ENCODE measurements at places on chromosomes 1 and 21.

DNA sequence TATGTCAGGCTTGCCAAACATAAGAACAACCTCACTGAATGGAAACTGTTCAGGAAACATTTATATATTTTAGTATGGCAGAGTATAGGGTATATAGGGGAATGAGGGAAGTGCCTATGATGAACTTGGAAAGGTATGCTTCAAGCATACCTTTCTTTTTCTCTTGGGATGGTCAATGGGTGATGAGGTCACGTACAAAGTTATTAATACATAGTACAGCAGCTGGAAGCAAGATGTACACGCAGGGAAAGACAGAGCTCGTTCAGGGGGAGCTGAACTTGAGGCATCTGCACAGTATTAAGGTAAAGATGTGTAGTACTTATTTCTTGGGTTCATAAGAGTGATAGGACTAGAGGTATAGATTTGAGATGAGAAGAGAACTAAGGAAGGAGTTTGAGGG is 61.5 kb downstream of the ABCD3 start:
- no peak for DNase-seq

DNA sequence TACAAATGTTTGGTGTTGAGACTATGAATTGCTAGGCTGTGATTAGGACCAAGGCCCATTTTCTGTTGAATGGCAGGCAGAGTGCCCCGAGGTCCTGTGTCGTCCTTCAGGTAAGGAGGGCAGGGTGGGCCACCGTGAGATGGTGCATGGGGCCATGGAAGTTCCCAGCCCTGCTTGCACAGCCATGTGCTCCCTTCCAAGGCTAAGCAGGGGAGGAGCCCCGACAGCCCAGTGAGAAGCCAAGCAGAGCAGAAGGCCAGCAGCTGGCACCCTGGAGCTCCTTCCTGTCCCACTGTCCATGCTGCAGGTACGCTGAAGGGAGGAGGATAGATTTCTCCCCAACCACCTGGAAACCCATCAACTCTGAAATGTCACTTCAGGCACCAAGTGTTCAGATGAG is 8.2 kb upstream of the NUAK2 start:
- no peak for DNase-seq

DNA sequence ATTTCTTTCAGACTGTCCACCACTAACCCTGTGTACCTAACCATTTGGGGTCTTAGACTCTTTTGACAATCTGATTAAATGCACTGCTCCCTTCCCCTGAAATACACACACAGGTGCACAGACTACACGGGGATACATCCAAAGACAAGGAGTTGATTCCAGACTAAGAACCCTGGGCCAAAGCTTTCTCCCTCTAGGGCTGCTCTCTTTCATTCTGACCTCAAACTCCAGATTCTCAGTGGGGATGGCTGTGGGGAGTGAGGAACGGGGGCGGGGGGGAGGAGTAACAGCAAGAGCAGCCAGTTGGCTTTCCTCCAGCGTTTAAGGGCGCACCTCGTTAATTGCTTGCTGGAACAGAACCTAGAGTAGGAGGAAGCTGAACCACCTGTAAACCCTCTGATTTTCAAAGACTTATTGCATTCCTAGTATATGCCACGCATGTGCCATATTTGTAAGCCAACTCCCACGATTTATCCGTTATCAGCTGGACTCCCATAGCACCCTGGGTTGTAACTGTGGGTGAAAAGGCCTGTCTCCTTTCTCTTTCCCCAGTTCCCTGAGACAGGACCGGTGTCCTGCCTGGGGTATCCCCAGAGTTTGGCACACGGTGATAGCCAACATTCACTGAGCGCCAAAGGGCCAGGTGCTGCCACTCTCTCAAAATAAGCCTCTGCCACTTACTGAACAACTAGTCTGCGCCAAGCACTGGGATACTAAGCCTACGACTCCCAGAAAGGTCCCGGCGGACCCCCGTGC is 920 bp downstream of the MTHFR start:
- no peak for DNase-seq

- DNase-seq = no peak
These were observed 7.6 kb upstream of the C1orf21 start for GRCh38 chr1:184379111-184379752.

DNA sequence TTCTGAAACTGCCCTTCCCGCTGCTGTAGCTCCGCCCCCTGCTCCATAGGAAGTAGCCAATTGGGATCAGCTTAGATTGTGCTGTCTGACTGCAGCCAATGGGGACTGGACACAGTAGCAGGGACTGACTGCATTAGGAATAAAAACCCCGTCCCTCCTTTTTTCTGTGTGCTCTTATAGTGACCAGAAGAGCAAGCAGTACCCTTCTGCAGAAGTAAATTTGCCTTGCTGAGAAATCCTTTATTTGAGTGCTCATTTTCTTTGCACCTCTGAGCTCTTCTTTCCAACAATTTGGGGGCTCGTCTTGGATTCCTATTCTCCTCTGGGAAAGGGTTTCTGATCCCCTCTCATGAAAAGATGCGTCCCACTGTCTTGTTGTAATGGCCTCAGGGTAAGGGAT is 16.2 kb downstream of the OR2L13 start:
- DNase-seq = no peak

- no peak for DNase-seq
These were observed 49.4 kb downstream of the HSD3B1 start for GRCh38 chr1:119556423-119556822.

- no peak for DNase-seq
These were observed 2.9 kb upstream of the TFF3 start for GRCh38 chr21:42317826-42318746.

- DNase-seq = no peak
These were observed 105.2 kb downstream of the ACBD6 start for GRCh38 chr1:180397175-180397574.

GRCh38 chr1:112904071-112904830 is 51.7 kb downstream of the SLC16A1 start:
- DNase-seq = no peak

- no peak for DNase-seq
These were observed 14.1 kb downstream of the HENMT1 start for GRCh38 chr1:108646648-108647269.

DNA sequence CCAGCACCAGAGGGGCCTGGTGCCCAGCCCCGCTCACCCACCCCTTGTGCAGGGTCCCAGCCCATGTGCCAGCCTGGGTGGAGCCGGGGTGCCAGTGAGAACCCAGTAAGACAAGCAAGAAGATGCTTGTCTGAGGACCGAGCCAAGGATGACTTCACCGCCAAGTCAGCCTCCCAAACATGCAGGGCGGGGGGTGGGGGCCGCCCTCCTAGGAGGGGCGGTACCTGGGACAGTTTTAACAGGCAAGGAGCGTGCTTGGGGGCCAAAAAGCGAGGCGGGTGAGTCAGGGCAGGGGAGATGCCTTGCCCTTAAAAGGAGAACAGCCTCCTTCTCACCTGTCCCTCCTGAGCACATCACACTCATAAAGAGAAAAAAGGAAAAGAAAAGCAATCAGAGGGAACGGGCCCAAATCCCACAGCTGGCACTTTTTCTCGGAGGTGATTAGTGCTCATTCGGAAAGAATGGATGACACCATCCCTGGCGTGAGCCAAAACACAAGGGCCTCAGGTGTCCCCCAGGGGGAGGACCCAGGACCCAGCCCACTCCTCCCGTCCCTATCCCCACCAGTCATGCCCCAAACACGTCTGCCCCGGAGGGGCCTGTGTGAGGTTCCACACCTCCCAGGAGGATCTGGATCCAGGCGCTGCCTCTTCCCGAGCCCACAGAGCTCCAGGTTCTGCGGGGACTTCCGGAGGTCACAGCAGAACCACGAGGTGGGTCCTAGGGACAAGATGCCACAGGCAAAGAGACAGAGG is 77.6 kb upstream of the IFFO2 start:
- no peak for DNase-seq

GRCh38 chr1:154272999-154273563 is 652 bp downstream of the HAX1 start:
- no peak for DNase-seq

DNA sequence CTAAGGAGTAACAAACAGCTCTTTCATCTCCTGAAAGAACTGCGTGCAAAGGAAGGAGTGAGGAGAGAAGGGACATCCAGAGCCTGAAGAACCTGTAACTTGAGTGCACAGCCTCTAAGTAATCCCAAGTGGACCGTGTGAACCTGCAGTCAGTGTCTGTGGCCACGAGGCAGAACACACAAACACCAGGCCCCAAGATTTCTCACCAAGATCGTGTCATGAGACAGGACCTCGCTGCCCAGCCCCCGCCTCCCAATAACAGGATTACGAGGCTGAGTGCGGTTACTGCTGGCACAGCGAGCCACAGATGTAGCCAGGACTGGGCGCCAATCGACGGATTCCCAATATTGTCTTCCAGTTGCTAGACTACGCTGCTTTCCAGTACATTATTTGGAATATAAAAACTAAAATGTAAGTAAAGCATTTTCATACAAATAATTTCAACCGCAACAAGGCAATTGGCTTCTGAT is 101.3 kb upstream of the SLC25A33 start:
- DNase-seq = no peak

GRCh38 chr1:40626383-40626770 is 39.1 kb downstream of the RIMS3 start:
- no peak for DNase-seq

GRCh38 chr1:208631506-208631905 is 387.3 kb upstream of the PLXNA2 start:
- DNase-seq = no peak

DNA sequence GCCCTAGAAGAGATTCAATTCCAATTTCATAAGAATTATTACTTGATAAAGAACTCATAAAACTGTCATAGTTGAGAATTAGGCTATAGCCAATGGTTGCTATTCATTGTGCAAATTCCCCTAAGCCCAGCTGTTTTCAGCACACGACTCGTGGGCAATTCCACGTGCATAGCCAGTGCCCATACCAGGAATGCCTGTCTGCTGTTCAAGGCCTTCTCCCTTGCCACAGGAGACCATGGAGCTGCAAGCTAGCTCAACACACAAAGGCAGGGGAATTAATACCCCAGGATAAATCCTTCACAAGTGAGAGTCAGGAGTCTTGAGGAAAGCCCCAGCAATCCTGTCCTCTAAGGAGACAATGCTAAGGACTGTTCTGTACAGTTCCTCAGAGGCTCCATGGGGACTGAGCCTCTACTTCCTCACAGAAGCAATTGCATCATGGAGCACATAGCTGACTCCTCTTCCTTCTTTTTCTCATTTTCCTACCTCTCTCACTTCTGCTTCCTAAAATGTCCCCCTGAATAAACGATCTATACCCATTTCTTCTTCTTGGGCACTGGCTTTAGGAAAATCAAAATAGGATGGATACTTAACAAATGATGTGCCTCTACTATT is 19.1 kb upstream of the CHRM3 start:
- no peak for DNase-seq

- no peak for DNase-seq
These were observed 11.5 kb upstream of the AIM2 start for GRCh38 chr1:159088050-159088449.

DNA sequence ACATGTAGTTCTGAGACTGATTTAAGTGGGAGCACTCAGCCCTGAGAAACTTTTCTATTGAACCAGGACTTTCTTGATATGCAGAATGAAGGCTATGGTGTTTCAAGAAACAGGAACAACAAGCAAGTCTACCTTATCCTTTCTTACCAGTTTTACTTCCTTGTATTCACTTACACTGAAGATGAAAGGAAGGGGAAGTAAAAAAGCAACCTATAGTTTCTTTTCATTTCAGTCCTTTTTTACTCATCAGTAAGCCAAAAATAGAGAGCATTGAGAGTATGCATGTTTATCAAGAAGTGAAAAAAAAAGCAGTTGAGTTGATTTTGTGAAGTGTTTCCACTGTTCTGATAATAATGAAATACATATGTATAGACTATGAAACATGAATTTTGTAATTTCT is 1010.3 kb downstream of the AMY1C start:
- DNase-seq = no peak

DNA sequence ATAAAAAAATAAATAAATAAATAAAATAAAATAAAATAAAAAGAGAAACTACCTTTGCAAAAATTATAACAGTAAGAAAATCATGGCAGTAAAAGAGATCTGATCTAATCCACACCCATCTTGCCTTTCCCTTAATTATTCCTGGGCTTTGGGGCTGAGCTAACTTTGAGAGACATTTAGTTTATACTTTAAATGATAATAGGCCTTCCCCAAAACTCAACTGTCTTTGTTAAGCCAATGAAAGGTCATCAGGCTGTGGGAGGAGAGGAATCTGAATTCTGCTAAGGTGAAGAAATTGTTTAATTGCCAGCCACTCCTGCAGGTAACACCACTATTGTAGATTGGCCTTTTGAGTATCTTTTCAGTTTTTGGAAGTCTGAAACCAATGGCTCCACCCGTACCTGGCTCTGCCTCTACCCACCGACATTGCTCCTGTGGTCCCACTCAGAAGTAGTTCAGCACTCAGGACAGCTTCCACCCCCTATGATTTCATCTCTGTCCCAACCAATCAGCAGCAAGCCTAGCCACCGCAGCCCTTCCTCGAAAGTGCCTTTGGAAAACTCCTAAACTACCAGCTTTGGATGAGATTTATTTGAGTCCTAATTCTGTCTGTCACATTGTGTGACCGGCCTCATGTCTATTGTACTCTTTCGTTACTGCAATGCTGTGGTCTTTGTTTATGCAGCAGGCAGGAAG is 23.0 kb upstream of the PNRC2 start:
- no peak for DNase-seq

GRCh38 chr1:23369335-23370013 is at the start of gene ZNF436:
ZNF436 (minus strand) TSS chr1:23369836; CDS start chr1:23368005, 1,831 bp downstream.
- DNase-seq = peak; percentile 31

DNA sequence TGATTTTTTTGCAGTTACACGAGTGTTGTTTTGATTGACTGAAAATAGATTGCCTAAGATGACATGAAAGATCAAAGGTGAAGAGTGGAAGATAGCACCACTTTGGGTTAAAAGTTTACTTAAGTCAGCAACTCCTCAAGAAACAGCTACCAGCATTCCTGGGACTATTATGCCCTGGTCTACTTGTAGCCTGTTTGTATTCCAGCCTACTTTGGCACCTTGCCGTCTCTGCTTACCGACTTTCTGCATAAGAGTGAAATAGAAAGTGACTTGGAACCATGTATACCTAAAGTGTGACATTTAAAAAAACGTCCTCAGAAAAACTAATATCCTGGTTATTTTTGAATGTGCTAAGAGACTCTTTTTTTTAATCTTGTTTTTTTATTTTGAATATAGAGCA is 631.5 kb upstream of the PTBP2 start:
- DNase-seq = no peak

GRCh38 chr1:6152181-6152580 is 27.9 kb downstream of the CHD5 start:
- no peak for DNase-seq

- peak; percentile 60 for DNase-seq
These were observed 545 bp downstream of the PATJ start for GRCh38 chr1:61742620-61743430.

- DNase-seq = no peak
These were observed 10.5 kb upstream of the RNF223 start for GRCh38 chr1:1084372-1085170.

Measured in HEK293T (cell line).